ENCODE measurements at places on chromosomes 7 and 10. TPM values are rescaled to one million over a fixed set of nuclear protein-coding genes. Genes with fewer than 3 reads are reported as not detected.
A peak's percentile ranks its signal among the peaks of the same experiment; 100 is the strongest.

Gene ERVW-1
- 0.24 TPM for total RNA-seq

Gene NODAL
- not detected for total RNA-seq

Gene ALKBH4
- 18.6 TPM for total RNA-seq

Gene NKX1-2
- total RNA-seq = not detected

Gene SUGCT
- total RNA-seq = 8.4 TPM

Gene PPRC1
- 62.6 TPM for total RNA-seq

Gene HTR5A
- total RNA-seq = not detected

DNA sequence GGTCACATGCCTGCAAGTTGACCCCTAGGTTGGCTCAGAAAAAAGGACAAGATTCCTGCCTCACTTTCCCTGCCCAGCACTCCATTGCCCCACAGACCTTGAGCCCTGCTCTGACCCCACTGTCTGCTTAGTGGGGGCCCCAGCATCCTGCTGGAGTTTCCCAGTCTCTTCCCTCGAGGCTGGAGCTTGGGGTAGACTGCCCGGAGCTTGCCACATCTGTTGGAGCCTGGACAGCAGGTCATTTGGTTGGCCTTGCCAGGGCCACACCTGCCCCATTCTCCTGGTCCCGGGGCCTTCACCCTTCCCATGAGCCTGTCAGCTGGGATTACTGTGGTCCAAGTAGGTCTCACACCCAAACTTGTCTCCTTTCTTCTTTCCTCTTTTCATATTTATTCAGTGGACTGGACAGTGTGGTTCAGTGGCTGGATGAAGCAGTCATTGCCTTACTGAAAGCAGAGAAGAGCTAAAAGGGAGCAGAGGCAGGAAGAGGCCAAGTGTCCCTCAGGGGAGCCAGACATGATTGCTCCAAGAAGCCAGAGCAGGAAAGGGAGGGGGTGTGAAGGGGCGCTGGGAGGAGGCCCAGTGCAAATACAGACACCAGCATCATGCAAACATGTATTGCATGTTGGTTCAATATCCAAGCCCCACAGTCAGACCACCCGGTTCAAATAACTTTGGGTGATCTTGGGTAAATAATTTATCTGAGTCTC, 56.2 kb upstream of the CACUL1 start:
- peaks cover 2% of the 10 kb centered on the region for H3K27me3 ChIP-seq
- no peaks in the 10 kb centered on the region for H3K36me3 ChIP-seq
- DNase-seq = no peak
- no peak overlapping the region for H3K4me3 ChIP-seq
- H3K4me1 ChIP-seq = peaks cover 2% of the 10 kb centered on the region

DNA sequence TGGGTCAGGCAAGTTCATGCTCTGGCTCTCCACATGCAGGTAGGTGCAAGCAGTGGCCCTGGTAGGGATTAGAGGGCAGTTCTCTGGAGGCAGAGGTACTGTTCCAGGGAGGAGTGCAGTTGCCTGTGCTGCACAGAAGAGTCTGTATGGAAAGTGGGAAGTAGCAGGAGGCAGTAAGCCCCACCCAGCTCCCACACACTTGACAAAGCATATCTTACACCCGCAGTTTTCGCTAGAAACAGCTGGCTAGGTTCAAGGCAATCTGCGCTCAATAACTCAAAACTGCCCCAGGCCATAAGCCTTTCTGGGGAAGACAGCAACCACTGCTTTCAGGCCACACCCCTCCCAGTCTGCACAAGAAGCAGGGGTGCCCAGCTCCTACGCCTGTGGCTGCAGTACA, 33.1 kb upstream of the ARMC3 start:
- no peak overlapping the region for H3K4me3 ChIP-seq
- H3K4me1 ChIP-seq = peaks cover 26% of the 10 kb centered on the region
- DNase-seq = no peak
- peak overlapping the region; percentile 6 for H3K27ac ChIP-seq
- peaks cover 11% of the 10 kb centered on the region for H3K36me3 ChIP-seq
- H3K27me3 ChIP-seq = no peaks in the 10 kb centered on the region

DNA sequence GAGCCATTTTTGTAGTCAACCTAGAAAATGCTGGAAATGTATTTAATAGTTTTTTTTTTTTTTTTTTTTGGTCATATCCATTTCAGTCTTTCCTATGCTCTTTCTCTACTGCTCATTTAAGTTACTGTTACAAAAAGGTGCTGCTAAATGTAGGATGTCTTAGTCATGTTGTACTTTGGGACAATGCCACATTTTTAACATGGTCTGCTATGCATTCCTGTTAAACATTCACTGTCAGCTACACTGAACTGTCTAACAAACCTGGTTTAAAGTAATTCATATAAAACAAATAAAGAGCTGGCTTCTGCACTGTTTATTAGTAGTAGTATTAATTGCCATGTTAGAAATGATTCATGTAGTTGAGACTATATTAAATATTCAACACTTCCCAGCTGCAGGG, 108.6 kb downstream of the NSUN6 start:
- H3K27me3 ChIP-seq = no peaks in the 10 kb centered on the region

DNA sequence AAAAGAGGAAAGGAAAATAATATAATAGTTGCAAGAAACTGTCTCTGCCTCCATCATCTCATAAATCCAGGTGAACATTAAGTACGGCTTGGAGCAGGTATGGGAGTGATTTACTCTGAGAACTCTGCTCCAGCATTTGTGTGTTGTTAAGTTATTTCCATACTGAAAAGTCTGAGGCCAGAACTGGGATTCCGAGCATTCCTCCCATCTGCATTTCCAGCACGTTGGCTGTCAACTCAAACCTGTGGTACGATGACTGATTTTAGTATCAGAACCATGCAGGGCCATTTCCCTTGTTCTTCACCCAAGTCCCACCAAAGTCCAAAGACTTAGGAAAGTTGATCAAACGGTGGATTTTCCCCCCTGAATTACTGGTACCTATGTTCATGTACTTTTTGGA, 104.9 kb downstream of the CREB5 start:
- H3K27me3 ChIP-seq = peaks cover 7% of the 10 kb centered on the region
- H3K4me3 ChIP-seq = no peak overlapping the region

DNA sequence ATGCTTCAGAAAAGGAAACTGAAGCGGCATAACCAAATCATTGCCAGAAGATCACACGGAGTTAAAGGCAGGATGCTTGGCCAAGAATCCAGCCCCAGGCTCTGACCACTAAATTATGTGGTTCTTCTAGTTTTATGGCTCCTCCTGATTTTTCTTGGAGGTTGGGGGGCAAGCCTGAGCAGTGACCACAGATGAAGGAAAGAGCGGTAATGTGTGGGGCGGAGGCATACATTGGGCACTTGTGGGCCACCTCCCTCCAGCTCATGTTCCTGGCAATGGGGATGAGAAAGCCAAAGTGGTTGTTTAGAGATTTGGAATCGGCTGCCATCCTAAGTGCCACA, 3.2 kb downstream of the TRPV6 start:
- H3K27ac ChIP-seq = no peak overlapping the region
- peaks cover 26% of the 10 kb centered on the region for H3K4me1 ChIP-seq
- peaks cover 1% of the 10 kb centered on the region for H3K27me3 ChIP-seq
- H3K4me3 ChIP-seq = no peak overlapping the region
- DNase-seq = no peak

DNA sequence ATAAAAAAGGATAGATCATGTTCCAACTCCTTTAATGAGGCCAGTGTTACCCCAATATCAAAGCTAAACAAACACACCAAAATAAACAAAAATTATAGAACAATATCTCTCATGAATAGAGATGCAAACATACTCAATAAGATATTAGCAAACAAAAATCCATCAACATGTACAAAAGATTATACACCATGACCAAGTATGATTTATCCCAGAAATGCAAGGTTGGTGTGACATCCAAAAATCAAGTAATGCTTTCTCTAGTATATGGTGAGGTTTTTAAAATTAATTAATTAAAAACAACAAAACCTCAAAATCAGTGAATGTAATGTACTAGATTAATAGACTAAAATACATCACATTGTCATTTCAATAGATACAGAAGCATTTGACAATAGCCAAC, 11.0 kb upstream of the MSMB start:
- H3K4me1 ChIP-seq = peaks cover 6% of the 10 kb centered on the region
- H3K27me3 ChIP-seq = no peaks in the 10 kb centered on the region

- no peak for DNase-seq
- no peaks in the 10 kb centered on the region for H3K36me3 ChIP-seq
- H3K27ac ChIP-seq = no peak overlapping the region
- no peak overlapping the region for H3K4me3 ChIP-seq
Measured at GRCh38 chr7:116447966-116448839, 51.3 kb upstream of the CAV2 start.

Measured in mesothelial cell of epicardium (in vitro differentiated cells).